ENCODE measurements at places on chromosomes 3 and 15.

DNA sequence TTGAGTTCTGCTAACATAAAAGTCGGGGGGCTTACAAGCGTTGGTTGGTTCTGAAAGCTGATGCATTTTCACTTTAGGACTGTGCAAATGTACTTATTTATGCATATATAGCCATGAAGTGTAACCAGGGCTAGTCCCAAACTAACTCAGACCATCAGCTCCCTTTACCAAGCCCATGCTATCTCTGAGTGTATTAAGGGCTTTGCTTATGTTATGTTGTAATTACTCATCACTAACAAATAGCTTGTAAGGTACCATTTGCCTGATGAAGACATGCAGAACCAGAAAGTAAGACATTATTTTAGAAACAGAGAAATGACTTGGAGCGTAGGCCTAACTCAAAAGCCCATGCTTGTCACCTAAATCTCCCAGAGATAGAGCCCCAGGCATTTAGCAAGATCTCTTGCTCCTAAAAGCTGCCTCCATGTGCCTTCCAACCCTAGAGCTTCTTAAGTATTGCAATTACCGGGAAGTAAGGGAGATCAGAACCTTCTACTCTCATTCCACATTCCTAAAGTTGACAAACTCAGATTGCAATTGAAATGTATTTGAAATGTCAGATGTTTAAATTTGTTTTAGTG, 362.9 kb upstream of the RBMS3 start:
- DNase-seq, result no peak

- no peak for DNase-seq
Observed at GRCh38 chr3:42490243-42490642, 12.2 kb upstream of the VIPR1 start.

- DNase-seq, result no peak
Observed at GRCh38 chr3:152718810-152719209, 116.1 kb upstream of the P2RY1 start.

DNA sequence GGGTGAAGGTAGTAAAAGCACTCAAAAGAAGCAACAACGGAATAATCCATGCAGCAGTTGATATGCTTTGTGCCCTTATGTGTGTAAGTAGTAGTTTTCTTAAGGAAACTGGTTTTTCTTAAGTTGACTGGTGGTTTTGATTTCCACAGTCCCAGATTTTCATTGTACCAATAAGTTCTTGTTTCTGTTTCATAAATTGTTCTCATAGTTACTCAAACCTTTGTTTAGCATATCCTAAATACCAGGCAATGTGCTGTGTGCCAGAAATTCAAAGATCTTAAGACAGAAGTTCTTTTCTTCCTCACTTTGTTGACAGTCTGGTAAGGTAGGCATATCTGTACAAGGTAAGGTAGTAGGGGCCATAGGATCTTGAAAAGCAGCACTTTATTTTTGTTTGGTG, 40.0 kb downstream of the DNAJC13 start:
- no peak for DNase-seq

DNA sequence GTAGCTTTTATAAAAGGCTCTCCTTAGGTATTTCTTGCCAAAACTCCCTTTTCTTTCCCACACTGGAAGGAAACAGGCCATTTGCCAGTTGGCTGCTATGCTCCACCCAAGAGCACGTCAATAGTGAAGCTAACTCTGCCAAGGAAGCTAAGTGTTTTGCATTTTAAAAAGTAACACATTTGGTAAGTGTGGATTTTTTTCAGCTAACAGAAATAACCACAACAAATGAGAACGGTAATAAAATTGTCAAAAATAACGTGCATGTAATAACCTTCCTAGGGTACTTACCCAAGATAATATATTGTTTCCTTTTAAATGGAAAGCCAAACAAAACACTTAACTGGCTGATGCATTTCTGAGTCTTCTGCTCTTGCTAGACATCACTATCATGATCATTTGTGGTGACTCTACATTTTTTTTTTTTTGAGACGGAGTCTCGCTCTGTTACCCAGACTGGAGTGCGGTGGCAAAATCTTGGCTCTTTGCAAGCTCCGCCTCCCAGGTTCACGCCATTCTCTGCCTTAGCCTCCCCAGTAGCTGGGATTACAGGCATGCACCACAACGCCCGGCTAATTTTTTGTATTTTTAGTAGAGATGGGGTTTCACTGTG, 4.6 kb downstream of the DPP8 start:
- DNase-seq, result no peak

DNA sequence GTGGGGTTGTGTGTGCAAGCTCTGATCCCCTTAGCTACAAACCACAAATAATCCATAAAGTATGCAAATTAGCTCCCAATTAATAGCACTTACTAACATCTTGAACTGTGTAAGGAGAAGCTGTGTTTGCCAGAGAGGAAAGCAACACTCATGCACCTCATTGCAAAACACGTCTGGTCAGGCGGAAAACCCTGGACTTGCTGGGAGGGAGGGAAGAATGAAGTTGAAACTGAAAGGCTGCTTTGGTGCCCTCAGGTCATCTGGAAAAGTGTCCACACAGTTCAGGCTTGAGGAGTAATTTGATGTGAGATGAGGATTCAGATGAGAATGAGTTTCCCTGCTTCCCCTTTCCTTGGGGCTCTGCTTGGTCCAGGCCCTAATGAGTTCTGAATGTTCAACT, 185.5 kb upstream of the ANKRD28 start:
- DNase-seq, result no peak

- no peak for DNase-seq
Observed at GRCh38 chr3:14890476-14890875, 56.9 kb upstream of the NR2C2 start.

DNA sequence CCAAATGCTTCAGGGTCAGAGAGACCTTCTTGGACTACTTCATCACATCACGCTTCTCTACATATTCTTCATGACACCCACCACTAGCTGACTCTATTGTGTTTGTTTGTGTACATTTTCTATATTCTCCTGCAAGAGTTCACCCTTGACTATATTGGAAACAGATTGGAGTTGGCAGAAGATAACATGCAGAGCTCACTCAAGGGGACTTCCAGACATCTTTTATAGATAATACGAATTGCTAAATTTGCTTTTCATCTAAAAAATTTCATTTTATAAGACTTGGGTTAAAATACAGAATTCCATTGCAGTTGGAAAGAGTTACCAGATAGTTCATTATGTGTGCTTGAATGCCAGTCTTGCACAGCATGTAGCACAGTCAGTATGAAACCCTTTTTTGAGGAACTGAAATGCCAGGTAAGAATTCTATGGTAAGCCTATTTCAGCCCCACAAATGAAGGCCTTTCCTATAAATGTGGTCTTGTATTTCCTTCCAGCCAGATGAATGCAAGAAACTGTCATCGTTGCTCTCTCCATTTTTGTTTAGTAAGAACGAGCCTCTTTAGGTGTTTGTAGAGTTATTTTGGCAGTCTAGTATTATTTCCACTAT, 177.6 kb downstream of the GHSR start:
- no peak for DNase-seq

- no peak for DNase-seq
Observed at GRCh38 chr3:179082416-179082815, 10.8 kb upstream of the ZMAT3 start.

DNA sequence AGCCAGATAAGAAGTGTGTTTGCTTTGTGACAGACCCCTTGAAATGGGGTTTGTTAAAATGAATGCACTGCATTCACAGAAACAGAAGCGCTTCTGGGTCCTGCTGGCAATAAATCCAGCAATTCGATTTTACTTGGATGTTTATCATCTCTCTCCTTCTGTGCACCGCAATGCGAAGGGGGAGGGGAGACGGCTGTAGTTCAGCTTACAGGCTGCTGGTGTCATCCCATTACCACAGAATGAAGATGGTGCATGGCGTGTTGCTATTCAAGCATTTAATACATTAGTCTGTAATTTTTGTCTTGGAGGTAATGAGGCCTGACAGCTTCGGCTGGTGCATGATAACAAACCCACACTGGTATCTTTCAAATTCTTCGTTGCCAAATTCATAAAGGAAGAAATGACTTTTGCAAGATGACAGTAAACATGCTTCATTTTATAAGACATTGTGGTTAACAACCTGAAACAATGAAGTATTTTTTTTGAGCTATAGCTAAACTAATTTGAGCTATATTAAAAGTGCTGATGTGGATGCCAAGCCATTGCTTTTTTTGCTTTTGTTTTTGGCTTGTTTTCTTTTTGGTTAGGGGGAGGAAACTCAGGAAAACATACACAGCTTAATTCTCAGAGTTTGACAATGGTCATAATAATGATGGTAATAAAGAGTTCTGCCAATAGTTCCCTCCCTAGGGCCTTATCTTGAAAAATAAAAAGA, 418.3 kb downstream of the OTOL1 start:
- DNase-seq, result peak; percentile 40

DNA sequence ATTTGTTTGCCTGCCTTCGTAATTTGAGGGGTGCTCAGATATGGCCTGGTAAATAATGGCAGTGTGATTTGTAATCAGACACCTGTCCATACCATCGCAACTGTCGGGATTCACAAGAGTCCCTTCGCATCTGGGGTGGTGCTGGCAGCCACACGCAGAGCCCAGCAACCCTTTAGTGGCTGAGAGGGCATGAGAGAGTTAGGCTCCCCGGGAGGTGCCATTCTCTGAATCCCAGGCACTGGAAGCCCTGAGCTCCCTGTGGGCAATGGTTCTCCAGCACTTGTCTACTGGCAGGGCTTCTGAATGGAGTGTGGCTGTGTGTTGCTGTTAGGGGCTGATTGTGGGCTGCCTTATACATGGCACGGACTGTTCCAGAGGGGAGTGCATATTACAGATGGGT, 230.1 kb downstream of the EBLN2 start:
- no peak for DNase-seq

DNA sequence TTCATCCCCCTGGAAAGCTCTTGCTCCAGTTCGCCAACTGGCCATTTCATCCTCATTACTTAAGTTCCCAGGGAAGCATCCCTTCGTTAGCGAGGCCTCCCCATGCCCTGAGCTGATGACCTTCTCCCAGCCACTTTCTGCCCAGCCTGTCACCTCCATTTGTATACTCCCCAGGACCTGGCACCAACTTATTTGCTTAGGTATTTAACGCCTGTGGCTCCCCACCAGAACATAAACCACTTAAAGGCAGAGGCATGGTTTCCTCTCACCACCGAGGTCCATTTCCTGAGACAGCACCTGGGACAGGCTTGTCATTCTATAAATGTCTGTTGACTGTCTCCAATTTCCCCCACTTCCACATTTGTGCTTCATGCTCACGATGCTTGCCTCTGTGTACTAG, 189.0 kb downstream of the ZNF621 start:
- DNase-seq, result no peak

DNA sequence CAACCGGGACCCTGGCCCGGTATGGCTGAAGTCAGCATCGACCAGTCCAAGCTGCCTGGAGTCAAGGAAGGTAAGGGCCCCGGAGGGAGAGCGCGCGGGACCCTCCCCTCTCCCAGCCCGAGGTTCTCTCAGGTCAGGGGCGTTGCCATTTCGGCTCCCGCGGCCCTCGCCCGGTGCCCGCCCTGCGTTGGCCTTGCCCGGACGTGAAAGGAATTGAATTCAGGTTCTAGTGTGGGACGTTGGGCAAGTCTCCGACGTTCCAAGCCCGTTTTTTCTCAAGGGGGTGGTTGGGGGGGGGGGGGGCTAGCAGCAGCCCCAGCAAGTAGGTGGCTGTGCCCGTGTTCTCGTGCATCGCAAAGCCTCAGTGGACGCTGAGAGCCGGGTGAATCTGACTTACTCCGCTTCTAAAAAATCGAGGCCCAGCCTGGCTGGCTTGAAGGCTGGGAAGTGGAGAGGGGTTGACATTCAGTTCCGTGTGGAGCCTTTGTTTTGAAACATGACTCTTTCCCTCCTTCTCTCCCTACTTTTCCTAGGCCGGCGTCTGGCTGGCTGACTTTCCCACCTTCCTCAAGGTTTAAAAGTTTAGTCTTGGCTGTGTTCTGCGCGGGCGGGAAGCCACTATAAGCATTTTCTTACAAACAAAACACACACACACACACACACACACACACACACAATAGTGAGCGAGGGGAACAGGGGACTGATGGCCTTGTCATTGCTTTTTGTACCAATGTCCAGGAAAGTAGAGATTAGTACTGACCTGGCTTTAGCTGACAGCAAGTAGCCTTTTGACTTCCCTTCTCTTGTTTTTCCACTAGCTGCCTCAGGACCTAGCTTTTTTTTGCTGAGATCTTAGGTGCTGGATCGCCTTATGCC, at the start of gene UTS2B:
Gene UTS2B, minus strand, starts transcription at position 873 of the 876 bp plus-strand sequence. CDS start 48,337 bp downstream, outside the sequence.
- DNase-seq, result no peak

DNA sequence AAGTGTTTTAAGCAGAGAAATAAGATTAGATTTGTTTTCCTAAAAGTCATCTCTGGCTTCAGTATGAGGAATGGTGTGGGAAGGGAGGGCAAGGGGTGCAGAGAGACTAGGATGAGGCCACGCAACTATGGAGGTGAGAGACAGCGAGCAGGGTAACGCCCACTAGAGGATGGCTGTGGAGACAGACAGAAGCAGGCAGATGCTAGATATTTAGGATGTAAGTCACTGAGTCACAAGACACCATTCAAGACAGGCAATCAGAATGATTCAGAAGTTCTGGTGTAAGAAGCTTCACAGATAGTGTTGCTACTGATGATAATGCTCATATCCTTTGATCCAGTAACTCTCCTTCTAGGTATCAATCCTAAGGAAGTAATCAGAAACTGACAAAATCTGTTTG, 19.1 kb downstream of the HSPBAP1 start:
- no peak for DNase-seq

DNA sequence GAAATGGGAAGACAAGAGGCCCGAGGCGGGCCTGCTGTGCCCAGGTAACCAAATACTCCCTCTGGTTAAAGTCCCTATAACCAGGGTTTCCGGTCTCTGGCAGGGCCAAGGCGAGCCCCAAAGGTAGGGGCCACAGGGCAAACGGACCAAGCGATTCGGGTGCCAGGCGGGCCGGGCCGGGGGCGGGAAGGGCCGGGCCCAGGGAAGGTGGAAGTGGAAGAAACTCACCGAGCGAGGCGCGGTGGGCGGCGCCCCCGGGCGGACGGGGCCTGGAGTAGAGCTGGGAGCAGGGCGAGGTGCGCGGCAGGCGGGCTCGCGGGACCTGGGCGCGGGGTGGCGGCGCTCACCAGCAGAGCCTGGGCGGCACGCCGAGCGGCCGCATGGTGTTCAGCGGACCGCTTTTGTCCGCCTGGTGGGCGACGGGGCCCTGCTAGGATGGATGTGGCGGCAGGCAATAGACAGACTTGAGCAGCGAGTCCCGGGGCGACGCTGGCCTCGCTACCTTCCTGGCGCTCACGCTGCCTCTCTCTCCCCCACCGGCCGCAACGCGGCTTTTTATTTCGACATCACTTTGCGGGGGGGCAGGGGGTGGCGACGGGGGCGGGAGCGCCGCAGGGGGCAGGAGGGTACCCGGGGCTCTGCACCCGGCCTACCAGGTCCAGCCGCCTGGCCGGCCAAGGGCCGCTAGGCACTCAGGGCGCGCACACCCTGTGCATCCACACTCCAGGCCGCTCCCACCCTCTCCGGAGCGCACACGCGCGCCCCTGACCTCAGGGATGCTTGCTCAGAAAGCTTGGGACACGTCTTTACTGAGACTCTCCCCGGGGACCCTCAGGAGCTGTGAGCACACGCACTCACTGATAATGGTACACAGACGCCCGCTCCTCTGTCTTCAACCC, at the start of gene GATA2:
Gene GATA2, minus strand, starts transcription at position 531 of the 899 bp plus-strand sequence. CDS start 6,170 bp downstream, outside the sequence.
- no peak for DNase-seq

- DNase-seq, result no peak
Observed at GRCh38 chr3:53175613-53176540, 14.9 kb downstream of the PRKCD start.

- DNase-seq, result no peak
Observed at GRCh38 chr3:134078169-134078831, 48.6 kb upstream of the SLCO2A1 start.
